Spleen (tissue), 13 donors: ENCODE measurements at places on chromosomes 6 and 20. TPM values are rescaled to one million over a fixed set of nuclear protein-coding genes. Genes with fewer than 3 reads are reported as not detected.

The THEMIS gene
- 14.4 TPM for total RNA-seq

The CCN6 gene
- not detected for total RNA-seq

The ZC2HC1B gene
- 0.49 TPM for total RNA-seq

The CCM2L gene
- total RNA-seq, result 131 TPM

The BPIFB2 gene
- not detected for total RNA-seq
